ENCODE measurements at places on chromosomes 6 and 20.

DNA sequence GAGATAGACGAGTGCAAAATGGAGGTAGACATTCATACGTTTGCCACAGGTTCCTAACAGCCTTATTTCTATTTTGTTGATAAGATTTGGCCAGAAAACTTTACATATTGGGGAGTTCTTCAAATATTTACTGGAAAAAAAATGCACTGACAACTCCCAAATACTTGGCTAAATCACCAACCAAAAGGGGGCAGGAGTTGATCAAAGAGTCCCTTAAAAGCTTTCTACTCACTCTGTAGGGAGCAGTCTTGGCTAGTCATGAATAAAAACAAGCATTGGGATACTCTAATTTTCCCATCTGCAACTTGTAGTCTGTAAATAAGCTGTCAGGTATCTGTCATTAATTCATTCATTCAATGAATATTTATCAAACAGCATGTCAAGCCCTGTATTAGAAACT is 18.4 kb downstream of the TENT5A start:
- no peak for DNase-seq

DNA sequence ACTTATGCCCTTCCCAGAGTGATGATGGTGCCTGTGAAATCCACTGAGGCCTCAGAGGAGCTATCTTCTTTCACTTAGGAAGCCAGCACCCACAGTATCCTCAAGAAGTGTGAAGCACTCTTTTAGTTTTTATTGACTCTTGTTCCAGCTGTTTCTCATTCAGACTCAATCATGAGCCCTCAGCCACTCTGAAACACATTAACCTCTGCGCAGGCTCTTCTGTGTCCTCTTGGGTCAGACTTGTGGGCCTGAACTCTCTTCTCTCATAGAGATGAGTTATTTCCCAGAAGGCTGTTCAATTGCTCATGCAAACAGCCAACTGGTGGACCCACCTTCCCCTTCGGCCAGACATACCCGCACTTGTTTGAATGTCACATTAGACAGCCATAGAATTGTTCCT is 27.8 kb upstream of the PREP start:
- DNase-seq: no peak

- no peak for DNase-seq
Observed at GRCh38 chr6:90144396-90144795, 152.2 kb downstream of the BACH2 start.

DNA sequence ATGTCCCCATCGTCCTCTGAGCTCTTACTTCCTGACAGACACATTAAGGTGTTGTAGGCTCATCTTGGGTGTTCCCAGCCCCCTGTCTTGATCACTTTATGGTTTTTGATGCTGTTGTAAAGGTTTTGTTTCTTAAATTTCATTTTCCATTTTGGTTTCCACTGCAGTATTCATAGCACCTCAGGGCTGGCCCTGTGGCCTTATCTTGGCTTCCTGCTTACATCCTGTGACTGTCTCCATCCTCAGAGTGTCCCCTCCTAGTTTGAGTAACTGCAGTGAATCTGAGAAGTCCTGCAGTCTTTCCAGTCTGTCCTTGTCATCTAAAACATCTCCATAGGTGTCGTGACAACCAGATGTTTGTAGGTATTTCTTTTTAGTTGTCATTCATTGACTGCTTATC is 50.9 kb downstream of the JARID2 start:
- no peak for DNase-seq

DNA sequence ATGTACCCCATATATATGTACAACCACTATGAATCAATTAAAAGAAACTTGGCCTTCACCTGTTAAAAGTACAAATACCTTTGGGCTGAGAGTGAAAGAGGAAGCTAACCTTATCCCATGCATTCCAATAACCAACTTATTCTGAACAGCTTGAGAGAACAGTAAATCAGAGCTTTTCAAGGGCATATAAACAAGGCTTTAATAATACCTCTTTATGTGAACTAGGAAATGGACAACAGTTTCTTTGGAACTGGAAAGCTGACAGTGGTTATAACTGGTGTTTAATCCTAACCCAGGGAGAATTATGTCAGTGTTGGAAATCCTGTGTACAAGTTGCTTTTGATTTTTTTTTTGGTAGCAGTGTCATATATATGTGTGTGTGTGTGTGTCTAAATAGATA is 170.5 kb downstream of the TFAP2B start:
- DNase-seq: no peak

DNA sequence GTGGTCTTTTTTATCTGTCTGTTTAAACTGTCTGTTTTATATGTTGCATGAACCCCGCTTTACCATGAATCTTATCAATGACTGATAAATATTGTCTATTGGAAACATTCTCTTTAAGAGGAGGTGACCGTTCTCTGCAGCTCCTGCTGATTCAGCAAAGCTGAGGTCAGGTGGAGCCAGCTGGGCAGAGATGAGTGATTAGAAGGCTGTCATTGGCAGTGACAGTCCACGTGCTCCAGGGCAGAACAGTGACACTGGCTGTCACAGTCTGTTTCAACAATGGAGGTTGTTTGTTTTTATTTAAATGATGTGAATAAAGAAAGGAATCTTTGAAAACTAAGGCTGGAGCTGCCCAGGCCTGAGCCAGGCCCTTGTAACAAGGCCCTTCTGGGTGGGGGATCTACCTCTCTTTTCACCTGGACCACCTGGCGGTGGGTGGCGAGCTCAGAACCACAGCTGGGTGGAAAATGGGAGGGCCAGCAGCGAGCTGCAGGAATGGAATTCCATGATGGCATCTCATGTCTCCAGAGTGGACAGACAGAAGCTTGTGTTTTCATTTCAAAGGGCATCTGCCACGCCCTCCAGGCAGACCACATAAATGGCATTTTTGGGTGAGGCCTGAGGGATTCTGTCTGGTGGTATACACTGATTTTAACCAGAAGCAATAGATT is 12.6 kb downstream of the SYNJ2 start:
- DNase-seq: no peak

DNA sequence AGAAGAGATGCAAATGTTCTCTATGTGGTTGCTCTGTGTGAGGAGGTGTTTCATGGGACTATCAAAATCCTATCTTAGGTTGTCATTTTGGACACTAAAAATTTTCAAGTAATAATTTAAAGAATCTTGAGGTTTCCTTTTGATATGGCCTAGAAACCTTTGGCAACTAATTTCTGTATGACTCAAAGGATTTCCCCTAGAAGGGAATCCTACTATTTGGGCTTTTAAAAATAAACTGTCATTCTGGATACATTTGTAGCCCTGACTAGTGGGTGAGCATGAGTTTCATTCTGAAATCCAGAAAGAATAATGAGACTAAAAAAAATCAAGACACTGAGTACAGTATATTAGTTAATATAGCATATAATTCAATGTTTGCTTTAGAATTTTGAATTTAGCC is 25.5 kb upstream of the RAB23 start:
- DNase-seq: no peak

- no peak for DNase-seq
Observed at GRCh38 chr6:52491203-52492069, 71.3 kb downstream of the EFHC1 start.

GRCh38 chr6:156336733-156337132 is 440.4 kb upstream of the ARID1B start:
- no peak for DNase-seq

DNA sequence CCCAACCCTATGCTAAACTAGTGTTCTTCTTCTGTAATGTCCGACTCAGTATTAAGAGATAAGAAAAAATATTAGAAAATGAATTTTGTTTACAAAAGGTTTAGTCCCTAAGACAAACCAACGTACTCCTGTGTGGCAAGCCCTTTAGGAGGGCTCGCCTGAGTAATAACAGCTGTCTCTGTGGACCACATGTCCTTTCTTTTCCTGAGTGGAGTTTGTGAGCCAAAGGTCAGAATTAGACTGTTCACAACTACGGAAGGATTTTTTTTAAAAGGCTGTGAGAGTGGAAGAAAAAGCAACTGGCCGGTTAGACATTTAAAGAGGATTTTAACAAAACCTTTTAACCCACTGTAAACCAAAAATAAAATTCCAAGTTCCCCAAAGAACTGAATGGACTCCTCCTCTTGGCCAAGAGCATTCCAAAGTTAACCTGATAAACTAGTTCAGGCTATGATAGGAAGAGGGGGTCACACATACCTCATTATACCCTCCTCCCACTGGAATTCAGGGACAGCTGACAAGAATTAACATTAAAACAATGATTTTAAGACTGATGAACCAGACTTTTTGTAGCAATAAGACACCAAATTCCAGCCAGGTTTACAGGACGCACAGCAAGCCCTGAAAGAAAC is 43.5 kb downstream of the FAM184A start:
- no peak for DNase-seq

- DNase-seq: no peak
Observed at GRCh38 chr6:139376017-139376330, 1.5 kb upstream of the CITED2 start.

DNA sequence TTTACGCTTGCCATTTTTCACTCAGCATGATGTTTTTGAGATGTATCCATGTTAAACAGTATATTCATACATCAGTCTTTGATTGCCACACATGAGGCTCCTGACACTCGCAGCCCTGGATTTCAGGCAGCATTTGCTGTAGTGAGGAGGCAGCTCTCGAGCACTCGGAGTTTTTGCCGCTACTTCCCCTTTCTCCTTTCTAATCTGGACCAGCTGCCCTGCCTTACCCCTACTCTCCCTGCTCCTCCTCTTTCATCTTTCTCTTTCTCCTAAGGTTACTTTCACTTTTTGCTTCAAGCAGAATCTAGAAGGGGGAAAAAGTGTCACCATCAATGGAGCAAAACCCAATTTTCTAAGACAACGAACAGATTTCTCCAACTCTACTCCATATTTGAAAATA is 5.9 kb upstream of the CST3 start:
- DNase-seq: no peak

- no peak for DNase-seq
Observed at GRCh38 chr6:158639056-158639455, 5.5 kb downstream of the DYNLT1 start.

GRCh38 chr6:22519237-22519636 is 50.1 kb upstream of the HDGFL1 start:
- no peak for DNase-seq

- DNase-seq: no peak
Observed at GRCh38 chr20:10059006-10059405, 24.2 kb downstream of the ANKEF1 start.

Data from A549 (cell line).